ENCODE measurements at places on chromosomes 11 and 22.

DNA sequence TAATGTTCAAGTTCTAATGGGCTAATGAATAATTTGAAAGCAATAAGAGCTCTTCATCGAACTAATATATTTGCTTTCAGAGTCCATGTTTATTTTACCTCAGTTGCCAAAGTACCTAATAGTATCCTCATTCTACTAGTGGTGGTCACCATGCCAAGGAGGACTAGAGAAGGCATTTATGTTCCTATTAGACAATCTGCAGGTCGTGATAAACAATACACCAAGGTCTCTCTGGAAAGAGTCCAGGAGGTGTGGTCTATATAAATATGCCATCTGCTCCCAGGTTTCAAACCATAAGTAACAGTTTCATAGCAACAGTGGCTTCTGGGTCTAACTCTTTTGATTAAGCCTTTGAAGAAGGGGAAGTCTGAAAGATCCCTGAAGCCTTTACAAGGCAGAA lies 42.9 kb downstream of the ARFGAP3 start:
- no peak for DNase-seq

- DNase-seq = no peak
These were observed 6.0 kb downstream of the OR4A16 start for GRCh38 chr11:55349032-55349431.

GRCh38 chr22:37639771-37640590 lies 512 bp downstream of the SH3BP1 start:
- DNase-seq = peak; percentile 62

- no peak for DNase-seq
These were observed 4.4 kb downstream of the CST6 start for GRCh38 chr11:66015936-66016792.

- DNase-seq = no peak
These were observed 414.6 kb upstream of the LARGE1 start for GRCh38 chr22:34334893-34335292.

- DNase-seq = peak; percentile 63
These were observed 34.4 kb downstream of the PRDM11 start for GRCh38 chr11:45180848-45181192.

DNA sequence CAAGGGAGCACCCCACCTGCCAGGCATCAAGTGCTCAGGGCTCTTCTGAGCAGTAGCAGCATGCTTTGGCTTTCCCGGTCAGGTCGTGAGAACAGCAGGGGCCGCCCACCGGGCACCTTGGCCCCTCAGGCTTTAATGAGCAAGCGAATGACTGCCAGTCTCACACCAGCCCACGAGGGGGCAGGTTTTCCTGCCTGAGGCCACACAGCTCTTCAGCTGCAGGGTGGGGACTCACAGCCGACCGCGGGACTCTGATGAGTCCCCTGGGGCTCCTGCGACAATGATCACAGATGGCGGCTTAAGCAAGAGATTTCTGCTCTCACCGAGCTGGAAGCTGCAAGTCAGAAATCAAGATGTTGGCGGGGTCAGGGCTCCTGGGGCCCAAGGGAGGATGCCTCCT lies 14.3 kb upstream of the FGF19 start:
- DNase-seq = no peak

DNA sequence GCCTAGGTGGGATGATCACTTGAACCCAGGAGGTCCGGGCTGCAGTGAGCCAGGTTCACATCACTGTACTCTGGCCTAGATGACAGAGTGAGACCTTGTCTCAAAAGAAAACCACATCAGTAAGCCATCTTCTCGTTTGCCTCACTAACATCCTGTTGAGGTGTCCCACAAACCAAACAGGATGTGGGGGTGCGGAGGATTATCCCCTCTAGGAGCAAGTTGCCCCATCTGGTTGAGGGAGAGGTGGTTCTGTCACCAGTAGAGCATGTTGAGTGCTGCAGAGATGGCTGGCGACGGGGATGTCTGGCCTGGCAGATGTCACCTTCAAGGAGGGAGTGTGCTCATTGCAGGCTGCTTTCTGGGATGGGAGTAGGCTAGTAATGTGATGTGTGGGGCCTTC lies 72.4 kb downstream of the ZNRF3 start:
- peak; percentile 52 for DNase-seq

GRCh38 chr22:32661296-32661695 lies 140.2 kb upstream of the TIMP3 start:
- no peak for DNase-seq

GRCh38 chr22:38455530-38456271 lies 702 bp upstream of the KCNJ4 start:
- no peak for DNase-seq

GRCh38 chr11:97460091-97460490 lies 1070.3 kb downstream of the JRKL start:
- no peak for DNase-seq

GRCh38 chr22:40463683-40464082 lies 93.3 kb downstream of the SGSM3 start:
- DNase-seq = no peak

DNA sequence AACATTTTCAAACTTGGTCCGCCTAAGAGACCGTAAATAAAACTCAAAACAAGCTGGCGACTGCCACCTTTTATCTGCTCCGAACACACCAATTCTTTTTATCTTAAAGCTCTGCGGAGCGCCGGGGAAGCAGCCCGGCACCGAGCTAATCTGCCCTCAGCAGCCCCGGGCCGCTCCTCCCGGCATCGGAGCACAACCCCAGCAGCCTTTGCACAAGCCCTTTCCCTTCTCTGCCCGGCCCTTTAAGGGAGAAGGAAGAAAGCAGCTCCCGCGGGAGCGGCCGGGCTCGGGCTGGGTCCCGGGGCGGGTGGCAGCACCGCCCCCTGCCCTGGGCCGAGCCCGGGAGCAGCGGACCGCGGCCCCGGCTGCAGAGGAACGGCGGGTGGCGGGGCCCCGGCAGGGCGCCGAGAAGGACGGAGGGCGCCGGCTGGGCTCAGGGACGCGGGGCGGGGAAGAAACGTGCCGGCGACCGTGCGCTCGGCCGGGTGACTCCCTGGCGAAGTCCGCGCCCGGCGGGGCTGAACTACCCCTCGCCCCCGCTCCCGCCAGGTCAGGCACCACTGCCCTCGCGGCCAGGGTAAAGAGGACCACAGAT lies 133.6 kb upstream of the C11orf58 start:
- DNase-seq = no peak

- no peak for DNase-seq
These were observed 4.7 kb downstream of the LMF2 start for GRCh38 chr22:50502628-50503474.

- DNase-seq = no peak
These were observed 120.8 kb downstream of the DCDC1 start for GRCh38 chr11:31248768-31249167.

GRCh38 chr11:74707602-74708510 lies 23.4 kb downstream of the CHRDL2 start:
- DNase-seq = no peak

DNA sequence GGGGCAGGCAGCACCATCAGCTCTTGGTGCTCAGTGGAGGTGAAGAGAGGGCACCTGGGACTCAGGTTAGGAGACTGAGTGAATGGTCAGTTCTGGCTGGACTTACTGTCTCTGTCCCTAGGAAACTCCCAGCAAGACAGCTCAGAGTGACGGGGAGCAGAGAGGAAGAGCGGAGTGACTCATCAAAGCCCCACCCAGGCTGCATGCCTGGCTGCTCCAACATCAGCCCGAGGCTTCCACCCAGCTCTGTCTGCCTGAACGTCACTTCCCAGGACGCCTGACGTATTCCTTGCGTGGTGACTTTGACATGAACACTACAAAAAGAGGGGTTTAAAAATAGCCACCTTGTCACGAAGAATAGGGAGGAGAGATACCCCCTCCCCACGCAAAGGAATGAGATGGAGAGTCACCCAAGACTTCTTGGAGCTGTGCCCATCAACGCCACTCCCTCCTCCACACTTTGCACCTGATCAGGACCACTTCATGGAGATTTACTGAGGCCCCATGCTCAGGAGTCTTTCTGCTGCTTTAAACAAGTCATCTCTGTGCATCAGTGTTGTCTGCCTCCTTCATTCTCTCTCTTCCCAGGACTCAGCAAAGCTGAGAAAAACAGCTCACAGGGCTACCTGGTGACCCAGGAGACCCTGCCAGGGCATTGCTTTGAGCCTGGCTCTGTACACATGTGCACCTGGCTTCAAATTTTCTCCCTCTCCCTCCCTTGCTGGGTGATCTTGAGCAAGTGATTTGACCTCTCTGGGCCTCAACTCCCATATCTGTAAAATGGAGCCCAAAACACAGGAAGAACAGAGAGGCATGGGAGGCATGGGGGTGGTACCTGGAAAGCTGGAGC lies 83.1 kb downstream of the MN1 start:
- DNase-seq = no peak

DNA sequence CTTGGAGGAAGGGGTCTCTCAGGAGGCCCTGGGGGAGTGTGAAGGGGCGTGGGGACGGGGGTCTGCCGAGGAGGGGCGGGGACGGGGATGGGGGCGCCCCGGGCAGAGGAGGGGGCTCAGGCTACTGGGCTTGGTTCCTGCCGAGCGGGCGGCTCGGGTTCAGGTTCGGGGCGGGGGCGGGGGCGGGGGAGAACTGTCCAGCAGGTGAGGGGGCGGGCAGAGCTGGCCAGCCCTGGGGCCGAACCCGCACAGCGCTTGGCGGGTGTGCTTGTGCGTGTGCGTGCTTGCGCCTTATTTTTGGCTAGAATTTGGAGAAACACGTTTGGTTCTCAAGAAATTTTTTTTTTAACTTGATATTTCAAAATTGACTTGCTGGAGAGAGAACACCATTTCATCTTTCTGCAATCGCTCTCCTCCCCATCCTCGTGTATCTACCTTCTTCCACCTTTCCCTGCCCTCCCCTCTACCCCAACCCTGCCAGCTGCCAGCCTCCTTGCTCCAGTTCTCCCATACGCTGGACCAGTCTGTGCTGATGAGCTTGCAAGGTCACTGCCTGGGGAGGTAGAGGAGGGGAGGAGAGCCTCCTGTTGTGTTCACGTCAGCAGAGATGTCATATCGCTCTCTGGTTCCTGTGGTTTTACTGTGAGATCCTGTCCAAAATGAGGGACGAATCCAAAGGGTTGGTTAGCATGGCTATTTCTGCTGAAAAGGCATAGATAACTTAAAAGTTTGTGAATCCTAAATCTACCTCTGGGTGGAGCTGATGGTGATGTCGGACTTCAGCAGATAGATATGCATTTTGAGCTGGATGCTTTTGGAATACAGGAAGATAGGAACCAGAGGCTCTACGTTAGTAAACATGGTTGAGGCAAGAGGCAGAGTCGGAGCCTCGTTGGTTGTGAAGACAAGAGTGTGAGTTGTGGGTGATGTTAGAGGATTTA lies 668 bp downstream of the MADD start:
- DNase-seq = peak; percentile 10

GRCh38 chr11:14390669-14391068 lies 31.7 kb upstream of the RRAS2 start:
- no peak for DNase-seq

DNA sequence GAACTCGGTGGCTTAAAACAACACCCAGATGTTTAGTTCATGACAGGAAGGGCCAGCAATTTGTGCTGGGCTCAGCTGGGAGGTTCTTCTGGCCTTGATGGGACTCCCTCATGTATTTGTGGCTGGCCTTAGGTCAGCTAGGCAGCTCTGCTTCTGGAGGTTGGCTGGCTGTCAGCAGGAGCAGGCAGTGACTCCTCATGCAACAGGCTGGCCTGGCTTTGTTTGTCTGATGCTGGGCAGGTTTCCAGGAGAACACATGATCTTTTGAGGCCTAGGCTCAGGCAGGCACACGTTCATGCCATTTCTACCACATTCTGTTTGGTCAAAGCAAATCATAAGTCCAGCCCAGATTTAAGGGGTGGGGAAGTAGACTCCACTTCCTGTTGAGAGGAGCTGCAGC lies 571.2 kb downstream of the TBC1D22A start:
- no peak for DNase-seq

GRCh38 chr22:25365491-25366261 lies 146.2 kb downstream of the CRYBB2 start:
- DNase-seq = no peak

- no peak for DNase-seq
These were observed 59.7 kb upstream of the CYP2D6 start for GRCh38 chr22:42190274-42190673.

GRCh38 chr11:1652771-1653540 lies 23.4 kb downstream of the KRTAP5-5 start:
- peak; percentile 86 for DNase-seq

DNA sequence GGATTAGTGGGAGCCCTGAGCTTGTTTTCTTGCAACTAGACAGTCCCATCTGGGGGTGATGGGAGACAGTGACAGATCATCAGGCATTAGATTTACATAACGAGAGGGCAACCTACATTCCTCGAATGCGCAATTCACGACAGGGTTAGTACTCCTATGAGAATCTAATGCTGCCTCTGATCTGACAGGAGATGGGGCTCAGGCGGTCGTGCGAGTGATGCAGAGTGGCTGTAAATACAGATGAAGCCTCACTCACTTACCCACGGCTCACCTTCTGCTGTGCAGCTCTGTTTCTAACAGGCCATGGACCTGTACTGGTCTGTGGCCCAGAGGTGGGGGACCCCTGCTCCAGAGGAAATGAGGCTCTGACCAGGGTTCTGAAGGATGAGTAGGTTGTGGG lies 125.5 kb downstream of the FBXO7 start:
- DNase-seq = no peak

DNA sequence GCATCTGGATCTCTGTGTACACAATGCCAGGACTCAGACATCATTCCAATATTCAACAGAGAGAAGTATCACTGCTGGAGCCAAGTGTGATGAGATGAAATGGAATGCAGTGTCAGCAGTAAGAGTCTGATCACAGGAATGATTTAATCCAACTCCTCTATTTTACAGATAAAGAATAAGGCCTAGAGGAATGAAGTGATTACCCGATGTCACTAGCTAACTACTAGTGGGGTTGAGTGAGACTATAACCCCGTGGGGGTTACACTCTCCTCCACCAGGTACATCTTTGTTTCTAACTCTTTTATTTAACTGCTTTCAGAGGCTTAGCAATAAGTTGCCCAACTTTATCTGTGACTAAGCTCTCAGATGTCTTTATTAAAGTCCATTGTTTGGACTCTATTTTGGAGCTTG lies 94.2 kb upstream of the FAT3 start:
- DNase-seq = no peak

DNA sequence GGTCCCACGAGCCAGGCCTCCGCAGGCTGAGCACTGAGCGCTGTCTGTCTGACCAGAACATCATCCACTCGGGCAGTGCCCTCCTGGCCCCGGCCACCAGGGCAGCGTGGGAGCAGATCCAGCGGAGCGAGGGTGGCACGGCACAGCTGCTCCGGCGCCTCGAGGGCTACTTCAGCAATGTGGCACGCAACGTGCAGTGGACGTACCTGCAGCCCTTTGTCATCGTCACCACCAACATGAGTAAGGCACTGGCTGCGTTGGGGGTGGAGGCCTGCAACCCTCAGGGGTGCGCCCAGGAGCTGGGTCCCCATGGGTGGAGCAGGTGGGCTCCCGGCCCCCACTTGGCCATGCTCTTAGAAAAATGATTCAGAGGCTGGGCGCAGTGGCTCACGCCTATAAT lies 49.7 kb upstream of the PRODH start:
- no peak for DNase-seq

- DNase-seq = no peak
These were observed 8.8 kb upstream of the LINC01488 start for GRCh38 chr11:69472541-69473275.

- no peak for DNase-seq
These were observed 263.3 kb upstream of the SYN3 start for GRCh38 chr22:33321466-33321865.

- no peak for DNase-seq
These were observed 2.7 kb downstream of the ST3GAL4 start for GRCh38 chr11:126357969-126358762.

GRCh38 chr22:23801238-23801821 lies 14.6 kb downstream of the SMARCB1 start:
- DNase-seq = no peak
